ENCODE measurements at places on chromosomes 16 and 17. TPM values are rescaled to one million over a fixed set of nuclear protein-coding genes. Genes with fewer than 3 reads are reported as not detected.

The TEKT1 gene
- total RNA-seq, result not detected

DNA sequence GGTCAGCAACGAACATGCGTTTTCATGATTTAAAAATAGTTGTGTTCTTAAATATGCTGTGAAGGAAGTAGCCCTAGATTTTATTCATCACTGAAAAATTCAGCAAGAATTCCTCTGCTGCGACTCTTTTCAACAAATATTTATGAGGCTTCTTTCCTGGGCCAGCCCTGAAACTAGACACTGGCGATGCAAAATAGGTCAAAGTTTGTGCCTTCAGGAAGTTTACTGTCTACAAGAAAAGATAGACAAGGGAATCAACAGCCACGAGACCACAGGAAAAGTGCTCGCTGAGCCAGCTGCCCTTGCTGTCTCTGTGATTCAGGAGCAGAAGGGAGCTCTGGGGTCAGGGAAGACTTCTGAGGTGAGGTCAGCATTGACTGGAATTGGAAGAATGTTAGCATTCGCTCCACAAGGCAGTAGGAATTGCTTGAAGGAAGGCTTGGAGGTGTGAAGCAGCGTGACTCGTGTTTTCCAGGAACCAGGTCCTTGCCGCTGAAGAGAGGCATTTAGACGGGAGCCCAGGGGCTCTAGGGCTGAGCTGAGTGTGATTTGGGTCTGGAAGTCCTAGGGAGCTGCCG is 1.9 kb upstream of the RPL26 start:
- DNase-seq, result peak; percentile 74

DNA sequence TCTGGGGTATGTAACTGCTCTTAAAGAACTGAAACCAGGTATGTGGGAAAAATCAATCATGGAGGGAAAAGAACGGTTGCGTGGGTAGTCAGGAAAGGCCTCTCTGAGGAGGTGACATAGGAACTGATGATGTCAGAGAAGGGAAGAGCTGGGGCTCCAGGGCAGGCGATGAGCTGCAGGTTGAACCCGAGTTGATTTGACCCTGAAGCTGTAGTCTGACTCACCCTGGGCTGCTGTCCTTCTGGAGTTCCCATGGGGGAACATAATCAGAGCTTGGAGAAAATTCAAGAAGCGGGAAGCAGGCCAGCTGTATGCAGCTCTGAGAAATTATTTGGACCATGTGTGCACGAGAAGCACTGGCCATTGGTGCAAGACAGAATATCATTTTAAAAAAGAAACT is 16.7 kb downstream of the SLC6A2 start:
- DNase-seq, result no peak

The SCNN1B gene
- total RNA-seq, result not detected

- DNase-seq, result no peak
These were observed 35.0 kb downstream of the PSME3IP1 start for GRCh38 chr16:57150682-57151330.

DNA sequence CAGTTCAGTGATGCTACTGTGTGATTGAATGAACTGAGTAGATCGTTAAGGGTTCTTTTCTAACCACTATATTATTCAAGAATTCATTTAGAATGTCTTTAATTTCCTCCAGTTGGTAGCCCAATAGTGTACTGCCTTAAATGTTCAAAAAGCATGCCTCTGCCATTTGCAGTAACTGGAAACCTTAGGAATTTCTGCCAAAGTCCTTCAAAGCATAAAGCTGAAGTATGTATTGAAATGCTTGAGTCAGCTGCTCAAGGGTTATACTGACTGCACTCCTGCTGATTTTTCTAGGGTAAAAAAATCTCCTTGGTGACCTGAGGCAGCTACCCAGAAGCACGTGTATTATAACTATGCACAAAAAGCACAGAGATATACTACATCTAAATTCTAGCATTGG is 56.5 kb downstream of the SNTB2 start:
- no peak for DNase-seq

The SCGB1C2 gene
- total RNA-seq, result not detected

GRCh38 chr16:84514874-84515835 is 10.7 kb upstream of the MEAK7 start:
- peak; percentile 86 for DNase-seq

DNA sequence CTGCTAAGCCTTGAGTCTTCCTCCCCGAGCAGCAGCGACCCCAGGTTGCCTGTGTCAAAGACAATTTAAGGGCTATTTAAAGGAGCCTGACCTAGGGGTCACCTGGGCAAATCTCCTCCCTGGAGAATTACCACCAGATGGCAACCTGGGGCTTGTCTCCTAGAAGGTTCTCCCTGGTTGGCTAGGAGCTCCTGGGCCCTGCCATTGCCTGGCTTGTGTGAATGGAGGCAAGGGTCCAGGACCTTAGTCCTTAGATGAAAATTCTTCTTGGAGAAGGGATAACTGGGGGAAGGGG is 51.3 kb upstream of the TAC4 start:
- peak; percentile 88 for DNase-seq

- no peak for DNase-seq
These were observed 105.8 kb downstream of the SOCS1 start for GRCh38 chr16:11150190-11150589.

DNA sequence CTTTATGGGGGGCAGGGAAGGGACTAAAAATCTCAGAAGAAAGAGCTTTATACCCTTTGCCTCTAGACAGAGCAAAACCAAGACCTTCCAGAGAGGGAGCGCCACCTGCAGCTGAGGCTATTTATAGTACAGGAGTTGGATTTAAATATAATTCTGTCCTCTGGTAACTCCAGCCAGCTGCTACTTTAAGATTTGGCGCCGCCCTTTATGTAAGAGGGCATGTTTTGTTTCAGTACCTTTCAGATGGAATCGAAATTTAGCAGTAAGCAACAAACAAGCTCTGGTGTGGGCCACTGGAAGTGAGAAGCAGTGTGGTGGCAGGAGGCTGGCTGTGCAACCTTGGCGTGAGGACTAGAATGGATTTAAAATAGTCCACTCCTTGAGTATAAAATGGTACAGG is 5.2 kb upstream of the GUCY2D start:
- peak; percentile 24 for DNase-seq

The TGFB1I1 gene
- 9.3 TPM for total RNA-seq

Measured in Caco-2 (cell line).